A549 (cell line): ENCODE measurements at places on chromosomes 6 and 20. TPM values are rescaled to one million over a fixed set of nuclear protein-coding genes. Genes with fewer than 3 reads are reported as not detected.

Gene ITPR3
- 19.0 to 20.8 TPM (median 20.7 TPM) in 3 replicates for polyA plus RNA-seq

Gene OTOR
- not detected in 3 replicates for polyA plus RNA-seq

Gene ADGB
- polyA plus RNA-seq = not detected in 3 replicates

Gene SMPDL3A
- polyA plus RNA-seq = 1.6 to 2.7 TPM (median 2.0 TPM) in 3 replicates

Gene GABRR1
- not detected in 3 replicates for polyA plus RNA-seq

Gene PPP1R16B
- polyA plus RNA-seq = 0.14 to 0.31 TPM (median 0.29 TPM) in 3 replicates

Gene TP53TG5
- not detected in 3 replicates for polyA plus RNA-seq

Gene CCDC170
- 0.05 to 0.09 TPM (median 0.07 TPM) in 3 replicates for polyA plus RNA-seq

Gene NKAIN4
- 6.3 to 9.7 TPM (median 8.4 TPM) in 3 replicates for polyA plus RNA-seq

Gene SLC17A1
- 0.51 to 0.79 TPM (median 0.57 TPM) in 3 replicates for polyA plus RNA-seq

Gene GJA1
- polyA plus RNA-seq = 76.7 to 88.9 TPM (median 87.4 TPM) in 3 replicates

Gene CRNKL1
- polyA plus RNA-seq = 19.1 to 20.5 TPM (median 19.4 TPM) in 3 replicates

Gene TRAPPC3L
- polyA plus RNA-seq = not detected in 3 replicates

Gene IMPG1
- polyA plus RNA-seq = not detected in 3 replicates

Gene DBNDD2
- polyA plus RNA-seq = 6.2 to 6.5 TPM (median 6.3 TPM) in 3 replicates

Gene BTN1A1
- polyA plus RNA-seq = not detected in 3 replicates

Gene GMEB2
- polyA plus RNA-seq = 6.4 to 7.0 TPM (median 6.5 TPM) in 3 replicates

Gene DYNLT2
- polyA plus RNA-seq = 1.1 to 1.4 TPM (median 1.1 TPM) in 3 replicates

Gene VPS16
- 34.3 to 38.2 TPM (median 37.5 TPM) in 3 replicates for polyA plus RNA-seq

Gene EMILIN3
- 0.58 to 0.66 TPM (median 0.62 TPM) in 3 replicates for polyA plus RNA-seq

Gene HDGFL1
- not detected in 3 replicates for polyA plus RNA-seq

Gene DDAH2
- polyA plus RNA-seq = 44.8 to 57.3 TPM (median 54.5 TPM) in 3 replicates

Gene ARG1
- not detected in 3 replicates for polyA plus RNA-seq

Gene ZSCAN23
- polyA plus RNA-seq = not detected in 3 replicates

Gene SLC32A1
- not detected in 3 replicates for polyA plus RNA-seq

Gene HEY2
- polyA plus RNA-seq = 0.04 TPM in 1 of 3 replicates, not detected in the others

Gene OLIG3
- polyA plus RNA-seq = not detected in 3 replicates

Gene TRIM10
- 0.03 TPM in 2 of 3 replicates, not detected in the other for polyA plus RNA-seq

Gene CD109
- polyA plus RNA-seq = 17.3 to 18.3 TPM (median 17.8 TPM) in 3 replicates
